Midbrain (tissue), 1 donor: ENCODE measurements at places on chromosomes 6 and 20.
A peak's percentile ranks its signal among the peaks of the same experiment; 100 is the strongest.

- DNase-seq: no peak
Measured at GRCh38 chr20:14777591-14777990, 440.2 kb upstream of the FLRT3 start.

DNA sequence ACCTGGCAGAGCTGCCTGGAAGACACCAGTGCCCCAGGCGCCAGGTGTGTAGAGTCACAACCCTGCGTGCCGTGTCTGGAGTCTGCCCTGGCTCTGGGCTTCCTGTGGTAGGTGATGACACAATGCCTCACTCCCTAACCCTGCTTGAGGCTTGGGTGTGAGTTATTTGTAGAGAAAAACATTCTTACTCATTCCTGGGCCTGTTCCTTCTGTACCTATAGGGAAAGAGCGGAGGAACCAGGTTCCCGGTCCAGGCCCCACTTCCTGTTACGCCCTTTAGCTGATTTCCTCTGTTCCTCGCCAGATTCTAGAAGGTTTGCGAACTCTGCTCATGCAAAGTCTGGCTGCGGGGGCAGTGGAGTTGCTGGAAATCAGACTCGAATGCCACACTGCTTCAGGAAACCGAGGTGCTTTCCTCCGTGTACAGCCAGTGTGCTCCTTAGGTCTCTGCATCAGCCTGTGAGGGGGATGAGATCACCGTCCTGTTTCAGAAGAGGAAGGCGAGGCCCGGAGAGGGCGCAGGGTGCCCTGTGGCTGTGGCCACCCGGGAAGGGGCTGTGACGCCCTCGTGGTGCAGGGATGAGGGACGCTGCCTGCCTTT lies 67.1 kb upstream of the DUSP22 start:
- no peak for DNase-seq

DNA sequence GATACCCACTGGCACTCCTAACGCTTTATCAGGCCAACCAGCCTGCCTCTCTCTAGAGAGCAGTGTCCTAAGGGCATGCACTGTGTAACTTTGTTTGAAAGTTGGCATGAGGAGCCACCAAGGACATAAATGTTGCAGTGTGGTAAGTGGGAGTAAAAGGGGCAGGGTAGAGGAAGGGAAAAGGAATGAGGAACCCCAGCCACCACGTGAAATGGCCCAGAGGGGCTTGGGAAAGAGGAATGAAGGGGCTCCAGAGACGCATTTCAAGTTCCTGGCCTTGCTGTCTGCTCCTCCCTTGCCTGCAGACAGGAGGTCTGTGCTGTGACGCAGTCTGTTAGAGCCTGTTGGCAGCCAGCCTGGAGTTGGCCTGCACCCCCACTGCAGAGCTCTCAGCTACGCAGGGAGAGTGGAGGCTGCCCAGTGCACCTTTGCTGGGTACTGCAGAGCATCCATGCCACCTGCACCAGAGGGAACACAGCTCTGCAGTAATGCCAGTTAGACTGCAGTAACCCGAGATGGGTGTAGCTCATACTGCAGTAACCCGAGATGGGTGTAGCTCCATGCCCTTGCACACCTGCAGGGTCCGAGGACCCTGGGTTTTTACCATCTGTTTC lies 86.8 kb upstream of the SNAP25 start:
- DNase-seq: peak; percentile 55

DNA sequence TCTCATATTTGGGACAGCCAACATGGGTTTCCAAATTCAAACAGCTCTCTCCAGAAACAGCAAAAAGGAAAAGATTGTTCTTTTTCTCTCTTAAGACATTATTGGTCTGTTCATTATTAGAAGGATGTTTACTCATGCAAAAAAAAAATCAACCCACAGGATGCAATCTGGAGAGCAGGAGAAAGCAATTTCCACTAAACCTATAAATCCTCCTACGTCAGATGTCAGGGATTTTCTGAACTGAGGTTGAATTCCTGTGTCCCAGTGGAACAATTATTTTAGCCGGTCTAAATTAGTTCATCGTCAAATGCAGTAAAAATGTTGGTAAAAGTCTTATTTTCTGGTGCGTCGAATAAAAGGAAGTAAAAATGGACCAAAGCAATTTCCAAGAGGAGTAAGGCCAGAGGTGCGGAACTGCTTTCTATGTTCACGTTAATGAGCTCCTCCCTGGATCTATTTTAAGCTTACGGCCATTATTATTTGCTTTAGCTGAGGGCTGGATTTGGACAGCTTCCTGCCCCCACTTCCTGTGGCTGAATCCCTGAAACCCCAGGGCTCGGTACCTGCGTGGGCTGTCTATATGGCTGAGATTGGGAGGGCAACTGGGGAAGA lies at the start of gene GABRR1:
TSS of gene GABRR1 (minus strand) at position 60 of the 612 bp plus-strand sequence. CDS start at position 24, 36 bp downstream.
- DNase-seq: no peak

DNA sequence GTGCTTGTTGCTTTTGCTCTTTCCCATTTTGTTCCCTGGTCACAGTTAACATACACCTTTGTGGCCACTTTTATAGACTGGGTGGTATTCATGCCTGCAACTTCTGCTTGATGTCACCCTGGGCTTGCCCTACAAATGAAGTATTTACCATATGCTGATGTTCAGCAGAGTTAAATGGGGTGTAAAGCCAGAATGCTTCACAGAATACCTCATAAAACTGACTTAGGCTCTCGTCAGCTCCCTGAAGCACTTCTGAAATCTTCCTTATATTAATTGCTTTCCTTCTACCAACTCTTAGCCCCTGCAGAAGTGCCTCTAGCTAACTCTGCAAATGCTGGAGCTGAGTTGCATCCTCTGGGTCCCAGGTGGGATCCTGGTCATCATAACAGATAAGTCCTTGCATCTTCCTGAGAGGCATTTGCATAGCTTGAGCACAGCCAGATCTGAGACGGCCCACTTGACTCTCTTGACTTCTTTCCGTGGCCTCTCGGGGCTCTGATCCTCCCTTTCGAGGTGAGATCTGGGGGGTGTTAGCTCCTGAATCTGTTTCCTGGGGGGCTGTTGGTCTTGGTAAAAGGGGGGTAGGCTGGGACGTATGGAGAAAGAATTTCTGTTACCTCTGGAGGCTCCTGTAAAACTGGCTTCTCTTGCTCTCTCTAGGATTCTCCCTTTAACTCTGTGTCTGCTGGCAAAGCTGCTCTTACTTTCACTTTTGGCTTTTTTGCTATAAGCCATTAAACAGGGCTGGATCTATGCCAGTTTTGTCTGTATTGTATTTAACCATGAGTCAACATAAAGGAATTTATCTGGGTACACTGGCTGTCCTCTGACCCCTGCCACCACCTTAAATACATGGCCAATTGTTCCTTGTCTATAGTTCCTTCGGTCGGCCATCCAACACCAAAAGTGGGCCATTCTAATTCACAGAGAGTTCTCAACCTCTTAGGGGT lies 223.0 kb upstream of the SYNCRIP start:
- DNase-seq: no peak

DNA sequence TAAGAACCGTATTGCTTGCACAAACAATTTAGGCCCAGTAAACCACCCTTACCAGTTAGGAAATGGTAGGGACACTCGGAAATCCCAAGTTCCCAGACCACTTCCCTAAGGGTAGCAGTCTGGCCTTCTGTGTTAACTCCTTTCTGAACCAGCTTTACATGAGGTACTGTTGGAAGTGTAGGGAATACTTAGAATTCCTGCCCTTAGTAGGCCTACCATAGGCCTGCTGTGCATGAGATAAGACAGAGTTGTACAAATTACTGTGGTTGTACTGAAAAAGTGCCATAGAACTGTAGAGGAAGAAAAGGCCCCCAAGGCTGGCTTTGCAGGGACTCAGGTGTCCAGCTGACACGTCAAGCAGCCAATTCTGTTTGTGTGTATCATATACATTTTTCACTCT lies 11.1 kb downstream of the RPRD1B start:
- no peak for DNase-seq

DNA sequence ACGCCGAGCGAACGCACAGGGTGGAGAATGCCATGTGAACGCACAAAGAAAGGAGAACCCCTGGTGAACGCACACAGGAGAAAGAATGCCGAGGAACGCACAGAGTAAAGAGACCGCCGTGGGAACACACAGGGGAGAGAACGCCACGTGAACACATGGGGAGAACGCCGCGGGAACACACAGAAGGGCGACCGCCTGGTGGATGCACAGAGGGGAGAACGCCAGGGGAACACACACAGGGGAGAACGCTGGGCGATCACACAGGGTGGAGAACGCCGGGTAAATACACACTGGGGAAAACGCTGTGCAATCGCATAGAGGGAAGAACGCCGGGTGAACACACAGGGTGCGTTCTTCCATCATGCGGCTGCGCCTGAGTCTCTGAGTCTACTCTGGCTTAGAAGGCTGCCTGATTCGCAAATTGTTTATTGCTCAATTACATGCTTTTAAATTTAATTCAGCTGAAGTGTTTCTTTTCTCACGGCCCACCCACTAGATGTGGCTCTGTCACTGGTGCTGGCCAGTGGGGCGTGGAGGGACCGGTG lies 54.1 kb downstream of the RNASET2 start:
- no peak for DNase-seq

DNA sequence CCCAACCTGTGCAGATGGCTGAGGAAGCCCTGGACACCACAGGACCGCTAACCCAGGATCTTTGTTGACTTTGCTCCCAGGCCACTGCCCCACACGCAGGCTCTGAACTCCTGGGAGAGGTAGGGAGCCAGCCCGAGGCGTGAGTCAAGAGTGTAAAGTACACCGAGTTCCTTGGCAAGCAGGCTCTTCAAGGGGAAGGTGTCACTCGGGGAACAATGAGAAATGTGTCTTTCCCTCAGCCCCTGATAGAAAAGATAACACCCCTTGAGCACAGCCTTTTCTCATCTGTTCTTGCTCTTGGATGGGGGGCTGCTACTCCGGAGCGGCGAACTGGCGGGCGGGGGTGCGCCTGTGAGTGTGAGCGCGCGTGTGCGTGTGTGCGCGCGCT lies 472 bp upstream of the EDN3 start:
- DNase-seq: no peak

GRCh38 chr6:130622142-130622541 lies 205.1 kb upstream of the SMLR1 start:
- DNase-seq: no peak

- peak; percentile 50 for DNase-seq
Measured at GRCh38 chr20:38804682-38805501, 605 bp upstream of the PPP1R16B start.

- no peak for DNase-seq
Measured at GRCh38 chr6:37142050-37142614, 27.8 kb upstream of the PIM1 start.

DNA sequence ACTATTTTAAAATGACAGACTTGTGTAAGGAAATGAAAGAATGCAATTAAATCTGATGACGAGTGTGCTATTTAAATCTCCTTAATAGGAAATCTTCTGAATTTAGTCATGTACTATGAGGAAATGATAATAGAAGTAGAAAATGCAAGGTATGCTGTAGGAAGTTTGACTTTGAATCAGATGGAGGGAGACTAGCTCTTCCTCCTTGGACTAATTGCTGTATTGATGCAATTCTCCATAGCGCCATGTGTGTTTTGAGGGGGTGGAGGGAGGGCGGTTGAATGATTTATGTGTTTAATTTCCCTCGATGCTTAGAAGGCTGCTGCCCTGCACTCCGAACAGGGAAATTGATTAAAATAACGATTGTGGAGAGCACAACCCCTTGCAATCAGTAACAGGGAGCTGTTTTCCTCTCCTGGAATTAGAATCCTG lies 214.4 kb upstream of the PRND start:
- no peak for DNase-seq

DNA sequence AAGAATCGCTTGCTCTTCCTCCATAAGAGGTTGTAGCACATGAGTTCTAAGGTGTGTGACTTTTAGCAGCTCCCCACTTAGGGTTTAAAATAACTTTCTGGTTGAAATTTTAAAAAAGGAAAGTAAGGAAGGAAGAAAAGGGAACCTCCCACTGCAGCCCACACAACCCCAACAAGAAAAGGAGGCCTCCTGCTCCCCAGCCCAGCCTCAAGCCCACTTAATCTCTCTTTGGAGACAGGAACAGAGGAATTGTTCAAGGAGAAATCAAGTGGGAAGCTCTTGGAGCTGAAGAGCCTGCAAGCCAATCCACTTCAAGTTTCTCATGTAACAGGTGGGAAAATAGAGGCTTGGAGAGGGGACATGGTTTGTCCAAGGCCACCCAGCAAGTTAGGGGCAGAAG lies 39.1 kb upstream of the PREX1 start:
- no peak for DNase-seq

GRCh38 chr20:9025011-9025410 lies 43.9 kb upstream of the PLCB4 start:
- DNase-seq: no peak

- DNase-seq: no peak
Measured at GRCh38 chr20:19806806-19807190, 48.7 kb downstream of the RIN2 start.

- no peak for DNase-seq
Measured at GRCh38 chr20:14355791-14356190, 18.4 kb upstream of the FLRT3 start.

GRCh38 chr6:71321314-71321713 lies 32.7 kb downstream of the OGFRL1 start:
- DNase-seq: no peak

GRCh38 chr6:113857556-113858479 lies 673 bp downstream of the MARCKS start:
- peak; percentile 55 for DNase-seq

- no peak for DNase-seq
Measured at GRCh38 chr6:156111913-156112312, 656.3 kb upstream of the NOX3 start.

- DNase-seq: no peak
Measured at GRCh38 chr6:76490456-76490855, 418.0 kb upstream of the IMPG1 start.

DNA sequence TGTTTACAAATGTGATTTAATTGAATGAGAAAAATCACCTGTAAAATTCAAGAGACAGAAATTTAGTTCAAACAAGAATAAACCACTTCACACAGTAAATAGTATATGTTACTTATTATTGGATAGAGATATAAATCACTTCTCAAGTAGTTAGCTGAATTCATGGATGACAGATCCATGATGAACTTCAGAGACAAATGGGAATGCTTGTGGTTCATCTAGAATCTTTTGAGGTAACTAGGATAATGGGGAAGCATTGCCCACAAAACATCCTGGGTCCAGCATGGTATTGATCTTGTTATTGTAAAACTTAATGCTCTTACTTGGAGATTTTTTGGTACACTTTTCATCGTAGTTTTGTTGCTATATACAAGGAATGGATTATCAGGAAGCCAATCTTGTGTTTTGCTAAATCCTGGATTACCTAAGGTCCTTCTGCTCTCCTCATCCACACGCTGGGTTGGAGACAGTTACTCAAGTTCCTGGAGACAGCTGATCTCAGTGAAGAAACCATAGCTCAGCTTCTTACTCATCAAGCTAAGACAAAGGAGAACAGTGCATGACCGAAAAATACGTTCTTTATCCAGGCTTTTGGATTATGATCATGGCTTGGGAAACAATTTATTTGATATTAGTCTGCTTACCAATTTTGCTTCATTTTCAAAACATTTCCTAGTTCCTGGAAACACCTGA lies 142.5 kb upstream of the PREP start:
- no peak for DNase-seq

- no peak for DNase-seq
Measured at GRCh38 chr6:135002229-135002844, 52.3 kb downstream of the HBS1L start.

DNA sequence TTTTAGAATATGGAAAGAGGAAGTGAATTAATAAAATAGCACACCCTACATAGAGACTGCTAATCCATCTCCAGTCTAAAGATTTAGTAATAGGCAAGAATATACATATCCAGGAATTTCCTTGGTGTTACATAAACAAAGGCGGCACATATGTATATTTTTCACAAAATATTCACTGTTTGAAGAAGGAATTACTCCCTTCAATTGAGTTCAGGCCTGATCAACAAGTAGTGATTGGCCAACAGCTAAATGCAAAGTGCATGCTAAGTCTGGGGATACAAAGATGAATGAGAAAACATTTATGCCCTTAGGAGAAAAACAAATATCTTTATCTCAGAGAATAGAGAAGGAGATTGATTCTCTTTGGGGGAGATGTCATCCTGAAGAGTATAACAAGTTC lies 6.5 kb upstream of the HCRTR2 start:
- DNase-seq: no peak
